Right cardiac atrium (tissue), 5 donors: ENCODE measurements at places on chromosomes 11 and 22.

DNA sequence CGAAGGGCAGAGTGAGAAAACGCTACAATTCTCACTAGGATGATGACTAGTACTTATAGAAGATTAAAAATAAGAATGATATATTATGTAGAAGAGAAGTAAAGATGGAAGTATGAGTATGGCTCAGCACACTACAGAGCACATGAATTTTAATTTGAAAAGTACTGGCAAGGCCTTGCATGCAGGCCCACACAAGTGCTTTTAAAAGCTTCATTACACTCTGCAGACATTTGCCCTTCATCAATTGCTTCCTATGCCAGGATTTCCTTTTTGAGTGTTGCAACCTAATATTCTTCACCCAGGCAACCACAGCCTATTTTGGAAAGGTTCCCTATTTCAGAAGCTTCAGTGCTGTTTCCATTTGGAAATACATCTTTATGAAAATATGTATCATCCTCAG, 81.1 kb downstream of the LARGE2 start:
- DNase-seq: no peak

DNA sequence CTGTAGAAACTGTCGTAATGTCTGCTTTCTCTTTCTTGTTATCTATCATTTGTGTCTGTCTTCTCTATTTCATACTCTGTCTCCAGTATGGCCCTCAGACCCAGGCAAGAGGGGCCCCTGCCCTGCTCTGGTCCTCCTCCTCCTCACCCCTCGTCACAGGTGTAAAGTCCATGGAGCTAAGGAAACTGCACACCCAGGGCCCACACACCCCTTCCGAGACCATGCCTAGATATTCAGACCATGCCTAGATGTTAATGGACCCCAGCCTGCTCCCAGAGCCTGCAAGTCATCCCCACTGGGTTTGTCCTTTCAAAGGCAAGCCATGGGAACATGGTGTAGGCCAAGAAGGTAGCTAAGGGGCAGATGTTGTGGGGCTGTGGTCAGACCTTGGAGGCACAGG, 24.1 kb upstream of the ANO1 start:
- no peak for DNase-seq

GRCh38 chr11:88164320-88164719, 10.9 kb downstream of the RAB38 start:
- DNase-seq: no peak

DNA sequence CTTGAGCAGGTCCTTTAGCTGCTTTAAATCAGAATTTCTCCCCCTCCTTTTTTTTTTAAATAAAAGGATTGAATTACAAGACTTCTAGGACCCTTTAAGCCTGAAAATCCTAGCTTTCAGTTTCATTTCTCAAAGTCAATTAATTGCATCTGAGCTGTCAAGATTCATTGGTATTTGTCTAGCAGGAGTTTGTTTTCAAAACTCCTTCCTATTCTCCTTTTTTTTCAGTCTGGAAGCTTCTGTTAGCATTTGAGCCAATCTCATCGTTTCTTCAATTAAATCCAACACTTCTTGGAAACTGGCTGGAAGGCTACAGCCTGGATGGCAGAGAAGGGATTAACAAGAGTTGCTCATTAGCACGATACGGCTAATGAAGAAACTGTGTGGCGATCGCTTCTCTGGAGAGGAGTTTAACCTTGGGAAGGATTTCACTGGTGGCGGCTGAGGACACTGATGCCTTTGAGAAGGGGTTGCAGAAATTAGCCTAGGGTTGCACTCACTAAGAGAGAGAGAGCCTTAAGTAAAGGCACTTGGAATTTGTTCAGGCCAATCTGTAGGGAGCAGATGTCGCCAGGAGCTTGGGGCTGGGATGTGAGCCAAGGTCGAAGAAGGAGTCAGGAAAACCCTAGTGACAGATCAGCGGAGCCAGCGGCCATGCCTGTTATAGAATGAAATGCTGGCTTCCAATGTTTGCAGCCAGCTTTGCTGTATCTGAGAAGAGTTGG, 43.8 kb upstream of the API5 start:
- peak; percentile 90 for DNase-seq

- no peak for DNase-seq
Observed at GRCh38 chr11:8267280-8267679, 3.6 kb upstream of the LMO1 start.

DNA sequence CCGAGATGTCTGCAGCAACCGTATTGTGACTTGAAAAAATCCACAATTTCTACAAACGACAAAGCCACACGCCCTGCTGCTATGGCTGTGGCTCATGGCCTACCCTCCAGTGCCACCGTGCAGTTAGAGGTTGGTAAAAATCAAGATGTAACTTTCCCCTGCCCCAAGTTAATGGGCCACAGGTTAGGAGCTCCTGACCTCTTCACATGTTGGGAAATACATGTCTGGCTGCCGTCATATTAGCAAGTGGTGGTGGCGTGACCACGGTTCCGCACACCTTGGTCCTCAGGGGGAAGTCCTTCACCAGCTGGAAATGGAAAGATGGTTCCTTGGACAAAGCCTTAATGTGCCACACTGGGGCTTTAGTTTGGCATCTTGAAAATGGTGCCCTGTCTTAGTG, 27.4 kb upstream of the CCND1 start:
- no peak for DNase-seq
